ENCODE measurements at places on chromosomes 3 and 15.
A peak's percentile ranks its signal among the peaks of the same experiment; 100 is the strongest.

DNA sequence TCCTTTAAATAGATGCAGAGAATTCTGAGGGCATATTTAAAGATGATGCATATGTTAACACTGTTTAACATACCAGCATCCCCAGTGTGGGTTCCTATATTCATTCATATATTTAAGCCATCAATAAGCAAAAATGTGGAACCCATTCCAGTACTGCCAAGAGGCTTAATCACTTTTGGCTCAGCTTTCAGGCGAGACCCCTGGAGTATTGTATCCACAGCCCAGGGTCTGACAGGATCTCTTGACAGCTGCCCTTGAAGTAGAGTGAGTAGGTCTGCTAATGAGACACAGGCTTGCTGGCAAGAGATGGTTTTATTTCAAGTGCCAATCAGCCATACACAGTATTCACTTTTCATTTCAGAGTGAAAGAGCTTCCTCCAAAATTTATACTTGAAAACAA is 367.3 kb downstream of the OCA2 start:
- DNase-seq = no peak

- peak; percentile 63 for DNase-seq
These were observed at the start of gene P4HTM for GRCh38 chr3:48989796-48990635. Gene P4HTM (plus strand): TSS chr3:48990241. CDS start chr3:48990257, 16 bp downstream.

DNA sequence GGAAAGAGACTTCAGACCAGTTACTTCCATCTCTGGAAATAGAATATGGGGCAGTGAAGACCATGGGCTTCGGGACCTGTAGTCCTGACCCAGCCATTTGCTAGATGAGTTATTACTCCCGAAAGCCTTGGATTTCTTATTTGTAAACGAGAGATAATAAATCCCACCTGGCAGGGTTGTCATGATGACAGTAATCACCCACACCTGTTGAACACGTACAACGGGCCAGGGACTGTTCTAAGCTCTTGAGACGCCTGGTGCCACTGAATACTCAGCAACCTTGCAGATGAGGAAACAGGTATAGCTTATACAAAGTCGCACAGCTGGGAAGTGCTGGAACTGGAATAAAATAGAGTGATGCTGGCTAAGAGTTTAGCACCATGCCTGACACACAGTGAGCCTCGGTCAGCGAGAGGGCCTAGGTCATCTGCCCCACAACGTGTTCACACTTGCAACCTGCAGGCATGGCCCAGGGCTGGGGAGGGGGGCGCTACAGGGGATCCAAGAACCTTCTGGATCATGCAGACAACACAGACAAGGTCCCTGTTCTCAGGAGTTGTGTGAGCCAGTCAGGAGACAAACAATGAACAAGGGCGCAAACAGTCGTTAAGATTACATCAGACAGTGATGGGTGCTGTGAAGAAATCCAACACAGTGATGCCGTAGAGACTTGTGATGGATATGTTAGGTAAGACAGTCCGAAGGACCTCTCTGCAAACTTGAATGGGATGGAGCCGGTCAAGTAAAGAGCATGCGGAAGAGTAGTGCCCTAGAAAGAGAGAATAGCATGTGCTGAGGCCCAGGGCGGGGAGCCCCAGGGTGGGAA is 89.2 kb downstream of the CORO2B start:
- no peak for DNase-seq

DNA sequence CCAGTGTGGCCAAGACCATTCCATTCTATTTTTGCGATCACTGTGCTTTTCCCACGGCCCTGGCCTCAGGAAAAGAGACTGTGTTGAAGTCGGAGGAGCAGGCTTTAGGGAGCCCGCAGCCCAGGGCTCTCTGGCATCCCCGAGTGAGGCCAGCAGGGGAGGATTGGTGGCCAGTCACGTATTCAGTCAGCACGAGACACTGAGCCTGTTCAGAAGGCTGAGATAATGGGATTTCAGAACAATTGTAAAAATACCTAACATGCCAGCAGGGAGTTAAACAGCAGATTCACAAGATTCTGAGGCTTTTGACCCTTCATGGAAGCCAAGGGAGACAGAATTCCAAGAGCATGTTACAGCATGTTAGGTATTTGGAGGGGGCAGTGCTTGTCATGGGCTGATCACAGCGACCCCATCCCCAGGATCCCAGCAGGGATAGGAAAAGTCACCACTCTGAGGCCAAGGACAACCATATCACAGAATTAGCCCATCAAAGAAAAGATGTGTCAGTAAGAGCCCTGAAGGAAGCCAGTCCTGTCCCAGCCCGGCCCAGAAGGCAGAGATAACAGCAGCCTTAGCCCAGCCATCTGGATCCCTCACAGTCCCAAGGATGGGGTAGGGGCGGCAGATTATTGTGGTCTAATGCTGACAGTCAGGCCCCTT is 40.6 kb downstream of the AMOTL2 start:
- DNase-seq = no peak

- DNase-seq = no peak
These were observed 2.8 kb upstream of the CAND2 start for GRCh38 chr3:12793701-12794100.

DNA sequence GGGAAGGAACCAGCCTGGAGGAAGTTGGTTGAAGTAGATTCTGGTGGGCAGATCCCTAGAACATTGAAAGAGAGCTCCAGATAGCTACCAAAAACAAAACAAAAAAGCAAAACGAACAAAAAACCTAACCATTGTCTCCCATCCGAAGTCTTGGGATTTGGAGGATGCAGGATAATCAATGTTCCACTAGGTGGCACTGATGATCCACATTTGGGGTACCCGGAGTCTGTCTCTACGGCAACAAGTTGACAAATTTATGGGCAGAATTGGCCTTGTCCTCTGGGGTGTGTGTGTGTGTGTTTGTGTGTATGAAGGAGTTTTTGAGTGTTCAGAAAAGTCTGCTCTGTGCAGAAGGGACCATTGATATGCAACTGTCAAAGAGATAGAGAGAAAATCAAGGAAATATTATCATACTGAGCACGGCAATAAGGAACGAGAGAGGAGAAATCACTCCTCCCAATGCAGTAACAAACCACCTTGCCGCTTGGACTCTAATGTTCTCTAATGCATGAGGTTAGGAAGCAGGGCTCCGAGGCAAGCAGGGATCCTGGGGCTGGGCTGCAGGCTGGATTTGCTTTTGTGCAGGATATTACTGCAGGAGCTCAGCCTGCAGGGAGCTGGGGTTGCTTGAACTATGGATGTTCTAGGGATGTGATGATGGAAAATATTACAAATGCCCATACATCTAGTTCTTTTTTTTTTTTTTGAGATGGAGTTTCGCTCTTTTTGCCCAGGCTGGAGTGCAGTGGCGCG is 59.8 kb upstream of the KLHL25 start:
- peak; percentile 48 for DNase-seq

DNA sequence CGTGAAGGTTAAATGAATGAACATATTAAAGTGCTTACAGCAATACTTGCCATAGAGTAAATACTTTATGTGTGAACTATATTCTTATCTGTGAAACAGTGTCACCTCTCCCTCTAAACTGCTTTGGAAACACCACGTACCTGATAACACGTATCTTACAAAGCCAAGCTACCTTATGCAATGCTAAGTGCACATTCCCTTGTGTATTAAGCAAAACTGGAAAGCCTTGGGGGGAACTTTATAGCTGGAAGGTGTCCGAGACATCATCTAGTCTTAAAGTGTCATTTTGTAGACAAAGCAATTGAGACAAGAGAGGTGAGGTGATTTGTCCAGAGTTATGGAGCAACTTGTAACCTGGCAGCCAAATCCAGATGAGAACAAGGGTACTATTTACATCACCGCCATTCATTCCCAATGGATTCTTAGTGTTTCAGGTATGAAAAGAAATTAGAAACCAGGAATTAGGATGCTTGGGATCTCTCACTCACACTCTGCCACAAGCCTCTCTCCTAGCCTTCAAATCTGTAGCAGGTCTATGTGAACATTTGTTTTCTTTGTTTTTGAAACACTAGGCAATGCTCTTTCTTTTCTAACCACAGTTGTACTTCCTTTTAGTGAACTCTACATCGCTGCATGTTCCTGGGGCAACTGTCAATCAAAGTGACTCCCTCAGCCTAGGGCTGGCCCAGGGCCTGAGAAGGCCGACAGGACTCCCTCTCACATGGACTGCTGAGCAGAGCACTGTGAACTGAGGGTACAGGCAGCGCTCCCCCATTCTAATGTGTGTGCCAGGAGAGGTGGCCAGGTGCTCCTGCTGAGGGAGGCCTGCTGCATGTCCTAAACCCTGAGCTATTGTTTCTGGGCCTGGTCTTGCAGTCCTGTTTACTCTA is 13.9 kb upstream of the MGLL start:
- DNase-seq = no peak

DNA sequence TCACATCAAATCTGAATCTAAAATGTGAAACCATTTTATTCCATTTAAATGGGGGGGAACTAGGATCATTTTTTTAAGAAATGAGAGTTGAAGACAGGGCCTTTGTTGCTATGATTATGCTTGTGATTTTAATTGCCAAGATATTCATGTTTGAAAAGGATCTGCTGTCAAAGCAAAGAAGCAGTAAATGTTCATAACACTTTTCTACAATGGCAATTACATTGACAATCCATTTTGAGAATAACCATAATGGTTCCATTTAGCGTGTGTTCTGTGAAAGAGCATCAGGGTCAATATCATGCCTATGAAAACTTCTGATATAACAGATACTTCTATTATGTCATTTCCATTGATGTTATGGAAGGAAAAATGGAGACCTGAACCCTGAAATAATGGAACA is 745.8 kb upstream of the SGO1 start:
- no peak for DNase-seq

- DNase-seq = no peak
These were observed 5.2 kb upstream of the GOLIM4 start for GRCh38 chr3:168100777-168101492.

GRCh38 chr3:148227534-148227933 is 470.2 kb upstream of the AGTR1 start:
- DNase-seq = no peak

GRCh38 chr15:66658044-66658443 is 44.0 kb upstream of the SMAD6 start:
- DNase-seq = no peak

DNA sequence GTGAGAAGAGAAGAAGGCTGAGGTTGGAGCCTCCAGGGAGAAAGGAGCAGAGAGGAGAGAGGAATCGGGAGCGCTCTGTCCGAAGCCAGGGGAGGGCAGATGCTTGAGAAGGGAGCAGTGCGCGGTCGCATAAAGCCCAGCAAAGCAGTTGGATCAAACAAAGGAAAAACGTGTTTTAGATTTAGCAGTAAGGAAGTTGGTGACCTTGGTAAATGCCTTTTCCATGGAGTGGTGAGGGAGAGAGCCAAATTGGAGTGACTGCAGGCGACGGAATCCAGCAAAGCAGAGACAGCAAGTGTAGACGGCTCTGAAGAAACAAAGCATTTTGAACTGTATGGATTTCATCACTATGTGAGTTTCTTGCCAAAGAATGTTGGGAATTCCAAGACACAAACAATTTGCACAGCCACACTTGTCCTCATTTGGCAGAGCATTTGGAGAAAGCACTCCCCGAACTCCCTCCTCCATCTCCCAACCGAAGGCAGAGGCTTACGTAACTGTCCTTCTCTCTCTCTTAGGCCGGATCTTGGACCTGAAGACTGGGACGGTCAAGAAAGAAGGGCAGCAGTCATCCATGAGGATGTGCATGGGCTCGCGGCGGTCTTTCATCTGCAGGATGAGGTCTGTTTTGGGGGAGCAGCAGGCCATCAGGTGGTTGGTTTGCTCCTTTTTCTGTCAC is 103.6 kb downstream of the ARNT2 start:
- DNase-seq = no peak

- no peak for DNase-seq
These were observed 93.4 kb downstream of the THRB start for GRCh38 chr3:24401090-24401810.

DNA sequence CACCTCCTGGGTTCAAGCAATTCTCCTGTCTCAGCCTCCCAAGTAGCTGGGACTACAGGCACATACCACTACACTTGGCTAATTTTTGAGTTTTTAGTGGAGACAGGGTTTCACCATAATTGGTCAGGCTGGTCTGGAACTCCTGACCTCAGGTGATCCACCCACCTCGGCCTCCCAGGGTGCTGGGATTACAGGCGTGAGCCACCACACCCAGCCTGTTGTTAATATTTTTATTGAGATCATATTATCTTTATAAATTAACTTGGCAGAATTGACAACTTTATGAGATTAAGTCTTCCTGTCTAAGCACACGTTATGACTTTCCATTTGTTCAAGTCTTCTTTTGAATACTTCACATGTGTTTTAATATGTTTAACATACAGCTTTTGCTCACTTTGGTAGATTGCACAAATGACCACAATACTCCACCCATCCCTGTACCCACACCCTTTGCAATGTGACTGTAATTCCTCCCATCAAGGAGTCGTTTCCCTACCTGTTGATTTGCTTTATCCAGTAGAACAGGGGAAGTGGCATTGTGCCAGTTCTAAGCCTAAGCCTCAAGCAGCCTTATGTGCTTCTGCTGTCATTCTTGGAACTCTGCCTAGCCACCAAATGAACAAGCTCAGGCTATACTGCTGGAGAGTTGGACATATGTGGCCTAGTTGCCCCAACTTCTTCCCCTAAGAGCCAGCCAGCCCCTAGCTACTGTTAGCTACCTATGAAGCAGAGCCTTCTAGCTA is 8.2 kb downstream of the XYLB start:
- DNase-seq = no peak

DNA sequence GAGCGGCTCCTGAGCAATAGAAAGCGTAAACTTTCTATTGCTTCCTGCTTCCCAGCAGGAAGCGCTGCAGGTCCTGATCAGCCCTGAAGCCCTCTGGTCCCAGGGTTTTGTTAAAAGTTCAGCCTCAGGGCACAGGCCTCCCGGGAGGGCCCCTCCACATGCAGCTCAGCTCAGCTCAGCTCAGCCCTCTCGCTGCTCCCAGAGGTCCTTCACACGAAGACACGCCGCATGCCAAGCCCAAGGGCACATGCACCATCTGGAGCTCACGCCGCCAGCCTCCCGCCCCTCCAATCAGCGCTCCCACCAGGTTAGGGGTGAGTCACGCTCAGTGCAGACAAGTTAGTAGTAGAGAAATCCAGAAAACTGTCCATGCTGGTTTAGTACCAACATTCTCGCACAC is 12.7 kb downstream of the TKT start:
- DNase-seq = no peak

DNA sequence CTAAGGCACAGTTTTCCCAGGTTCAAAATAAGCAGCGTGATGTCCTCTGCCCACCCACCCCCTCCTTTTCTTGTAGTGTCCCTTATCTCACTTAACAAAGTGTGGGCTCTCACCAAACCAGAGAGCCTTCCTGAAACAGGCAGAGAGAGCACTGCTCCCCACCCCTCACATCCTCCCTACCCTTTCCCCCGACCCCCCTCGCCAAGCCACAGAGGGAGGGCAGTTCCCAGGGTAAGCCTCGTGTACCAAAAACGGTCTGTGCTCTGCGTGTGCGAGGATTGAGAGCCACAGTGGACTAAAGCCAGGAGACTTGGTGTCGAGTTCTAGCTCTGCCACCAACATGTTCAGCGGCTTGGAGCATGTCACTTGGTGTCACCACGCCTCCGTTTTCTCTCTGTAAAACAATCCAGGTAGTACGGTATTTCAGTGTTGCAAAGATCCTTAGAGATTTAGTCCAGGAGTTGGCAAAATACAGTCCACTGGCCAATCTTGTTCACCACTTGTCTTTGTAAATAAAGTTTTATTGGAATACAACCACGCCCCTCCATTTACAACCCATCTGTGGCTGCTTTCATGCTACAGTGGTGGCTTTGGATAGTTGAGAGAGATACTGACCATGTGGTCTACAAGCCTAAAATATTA is 249.9 kb downstream of the OPA1 start:
- no peak for DNase-seq

GRCh38 chr3:52520716-52521487 is 12.8 kb downstream of the NT5DC2 start:
- DNase-seq = no peak

GRCh38 chr15:54345301-54345700 is 367.1 kb downstream of the UNC13C start:
- no peak for DNase-seq

GRCh38 chr3:9020426-9020825 is 57.2 kb upstream of the RAD18 start:
- no peak for DNase-seq
